ENCODE measurements at places on chromosomes 12 and 14.
A peak's percentile ranks its signal among the peaks of the same experiment; 100 is the strongest.

DNA sequence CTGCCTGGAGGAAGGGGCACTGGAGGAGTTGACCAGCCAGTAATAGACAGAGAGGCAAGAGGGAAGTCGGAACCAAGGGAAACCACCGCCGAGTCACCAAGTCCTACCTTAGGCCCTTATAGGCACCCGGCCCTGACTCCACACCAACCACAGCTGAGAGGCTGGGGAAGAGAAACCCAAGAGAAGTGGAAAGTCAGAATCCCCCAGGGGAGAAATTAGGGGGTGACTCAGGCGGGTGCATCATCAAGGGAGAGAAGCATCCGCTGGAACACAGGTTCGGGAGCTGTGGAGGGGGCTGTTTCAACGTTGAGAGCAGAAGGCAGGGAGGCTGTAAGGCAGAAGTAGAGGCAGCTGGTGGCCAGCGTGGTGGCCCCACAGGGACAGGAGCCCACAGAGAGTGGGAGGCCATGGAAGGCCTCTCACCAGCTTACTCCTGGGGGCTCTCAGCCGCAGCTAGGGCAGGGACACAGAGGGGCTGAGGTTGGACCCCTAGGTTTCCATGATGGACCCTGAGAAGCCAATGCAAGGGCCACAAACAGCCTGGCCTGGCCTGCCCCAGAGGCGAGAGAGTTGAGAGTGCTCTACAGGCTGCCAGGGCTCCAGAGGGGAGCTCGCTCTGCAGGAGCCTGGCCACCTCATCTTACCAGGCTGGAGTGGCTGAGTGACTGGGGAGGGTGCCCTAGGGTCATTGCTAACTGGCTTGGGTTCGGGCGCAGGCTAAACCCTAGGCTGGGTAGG lies 1.4 kb upstream of the TRMT61A start:
- DNase-seq, result peak; percentile 34

GRCh38 chr14:42480255-42480654 lies 873.6 kb downstream of the LRFN5 start:
- no peak for DNase-seq

DNA sequence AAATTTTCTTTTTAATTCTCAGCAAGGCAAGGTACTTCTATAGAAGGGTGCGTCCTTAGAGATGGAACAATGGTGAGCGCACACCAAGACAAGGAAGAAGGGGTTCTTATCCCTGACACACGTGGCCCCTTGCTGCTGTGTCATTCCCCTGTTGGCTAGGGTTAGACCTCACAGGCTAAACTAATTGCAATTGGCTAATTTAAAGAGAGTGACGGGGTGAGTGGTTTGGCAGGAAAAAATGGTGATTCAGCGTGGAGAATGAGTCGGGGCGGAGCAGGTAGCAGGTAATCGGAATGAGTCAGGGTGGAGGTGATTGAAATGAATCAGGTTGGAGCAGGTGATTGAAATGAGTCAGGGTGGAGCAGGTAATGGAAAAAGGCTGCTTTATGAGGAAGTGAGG lies 36.3 kb upstream of the HECTD1 start:
- no peak for DNase-seq

- no peak for DNase-seq
Observed at GRCh38 chr14:33232031-33232430, 293.4 kb downstream of the NPAS3 start.

DNA sequence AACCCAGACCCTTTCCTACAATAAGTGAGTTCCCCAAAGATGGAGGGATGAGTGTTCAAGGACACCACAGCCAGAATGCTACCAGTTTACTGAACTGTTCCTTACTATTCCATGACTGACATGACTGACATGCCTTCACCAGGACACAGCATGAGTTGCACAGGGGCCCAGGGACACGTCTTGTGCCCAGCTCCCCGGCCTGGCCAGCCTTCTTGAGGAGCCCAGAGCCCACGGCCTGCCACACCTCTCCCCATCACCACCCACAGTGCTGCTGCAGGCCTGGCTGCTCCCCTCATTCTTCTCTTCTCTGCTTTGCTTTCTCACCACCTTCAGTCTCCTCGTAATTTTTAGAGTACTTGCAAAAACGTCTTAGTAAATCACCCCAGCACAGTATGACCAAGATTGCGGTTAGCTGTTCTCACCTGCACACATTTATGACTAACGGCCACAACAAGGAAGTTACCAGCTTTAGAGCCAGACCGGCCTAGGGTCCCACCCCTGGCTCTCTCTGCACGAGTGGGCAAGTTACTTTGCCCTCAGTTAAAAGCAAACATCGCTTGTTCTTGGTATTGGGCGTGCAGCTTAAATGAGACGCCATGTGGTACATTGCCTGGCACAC lies 18.5 kb downstream of the PPP2R5E start:
- DNase-seq, result no peak

GRCh38 chr12:124410354-124411175 lies 115.7 kb downstream of the RFLNA start:
- DNase-seq, result no peak

GRCh38 chr14:88793259-88793625 lies 489 bp upstream of the EML5 start:
- no peak for DNase-seq

GRCh38 chr14:50830044-50830931 lies 674 bp downstream of the NIN start:
- DNase-seq, result no peak

DNA sequence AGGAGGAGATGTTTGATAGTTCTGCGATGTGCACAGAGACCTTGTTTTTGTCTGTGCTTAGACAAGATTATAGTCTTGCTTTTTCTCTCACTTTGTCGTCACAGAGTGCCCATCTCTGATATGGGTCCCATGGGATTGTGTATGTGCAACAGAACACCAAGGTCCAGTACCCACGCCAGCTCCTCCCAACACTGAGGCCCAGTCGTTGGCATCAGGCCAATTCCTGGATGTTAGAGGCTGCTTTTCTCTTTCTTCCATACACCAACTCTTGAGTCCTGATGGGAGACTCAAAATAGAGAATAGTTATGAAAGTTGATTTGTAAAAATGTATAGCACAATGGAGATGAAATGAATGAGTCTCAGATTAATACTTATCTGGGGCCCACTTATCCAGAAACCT lies 22.7 kb upstream of the PRMT8 start:
- DNase-seq, result no peak

GRCh38 chr12:30485230-30485890 lies 210.3 kb downstream of the IPO8 start:
- DNase-seq, result no peak

- no peak for DNase-seq
Observed at GRCh38 chr12:29711381-29711780, 72.4 kb downstream of the TMTC1 start.

- DNase-seq, result no peak
Observed at GRCh38 chr12:6866920-6867412, 365 bp upstream of the TPI1 start.

GRCh38 chr14:22002860-22003284 lies 329.3 kb upstream of the OR4E1 start:
- DNase-seq, result no peak

DNA sequence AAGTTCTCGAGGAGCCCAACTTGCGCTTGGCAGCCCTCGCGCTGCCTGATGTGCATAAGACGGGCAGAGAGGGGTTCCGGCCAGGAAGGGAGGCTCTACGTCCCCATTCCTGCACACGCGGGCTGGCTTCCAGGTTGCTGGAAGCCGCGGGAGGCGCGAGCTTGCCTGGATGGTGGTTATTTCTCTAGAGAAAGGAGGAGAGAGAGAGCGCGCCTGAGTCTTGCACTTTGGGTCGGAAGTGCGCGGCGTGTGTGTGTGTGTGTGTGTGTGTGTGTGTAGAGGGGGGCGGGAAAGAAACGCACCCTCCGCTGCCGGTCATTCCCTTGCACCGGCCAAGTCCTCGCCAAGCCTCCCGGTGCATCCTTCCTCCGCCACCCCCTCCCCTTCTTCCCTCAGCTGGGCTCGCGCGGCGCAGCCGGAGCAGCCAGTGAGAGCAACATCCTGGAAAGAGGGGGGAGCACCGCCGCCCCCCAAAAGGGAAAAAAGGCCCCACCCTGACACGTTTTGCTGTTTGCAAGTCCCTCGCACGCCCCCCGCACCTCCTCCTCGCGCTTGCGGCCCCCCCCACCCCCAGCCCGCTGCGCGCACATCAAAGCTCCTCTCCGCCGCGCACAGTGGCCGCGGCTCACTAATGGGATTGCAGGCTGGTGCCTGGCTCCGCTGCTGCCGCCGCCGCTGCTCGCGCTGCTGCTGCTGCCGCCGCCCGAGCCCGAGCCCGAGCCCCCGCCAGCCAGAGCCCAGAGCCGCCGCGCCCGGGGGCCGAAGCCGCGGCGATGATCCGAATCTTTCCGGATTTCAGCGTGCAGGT lies 4.4 kb upstream of the NPAS3 start:
- DNase-seq, result no peak

DNA sequence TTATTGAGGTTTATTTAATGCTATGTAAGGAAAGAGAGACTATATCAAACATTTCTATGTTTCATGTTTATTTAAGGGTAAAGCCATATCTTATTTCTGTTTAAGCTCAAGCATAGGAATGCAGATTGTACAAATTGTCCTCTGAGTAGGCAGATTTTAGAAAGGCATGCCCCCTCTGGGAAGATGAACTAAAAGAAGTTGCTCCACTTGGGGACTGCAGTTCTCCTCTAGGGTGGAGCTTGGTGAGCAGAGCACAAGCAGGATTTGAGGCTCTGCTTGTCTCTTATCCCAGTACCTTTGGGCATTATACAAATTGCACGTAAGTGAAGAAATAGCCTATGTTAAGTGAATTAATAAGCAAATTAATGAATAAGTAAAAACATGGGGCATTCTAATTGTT lies 96.2 kb upstream of the PDE3A start:
- no peak for DNase-seq

DNA sequence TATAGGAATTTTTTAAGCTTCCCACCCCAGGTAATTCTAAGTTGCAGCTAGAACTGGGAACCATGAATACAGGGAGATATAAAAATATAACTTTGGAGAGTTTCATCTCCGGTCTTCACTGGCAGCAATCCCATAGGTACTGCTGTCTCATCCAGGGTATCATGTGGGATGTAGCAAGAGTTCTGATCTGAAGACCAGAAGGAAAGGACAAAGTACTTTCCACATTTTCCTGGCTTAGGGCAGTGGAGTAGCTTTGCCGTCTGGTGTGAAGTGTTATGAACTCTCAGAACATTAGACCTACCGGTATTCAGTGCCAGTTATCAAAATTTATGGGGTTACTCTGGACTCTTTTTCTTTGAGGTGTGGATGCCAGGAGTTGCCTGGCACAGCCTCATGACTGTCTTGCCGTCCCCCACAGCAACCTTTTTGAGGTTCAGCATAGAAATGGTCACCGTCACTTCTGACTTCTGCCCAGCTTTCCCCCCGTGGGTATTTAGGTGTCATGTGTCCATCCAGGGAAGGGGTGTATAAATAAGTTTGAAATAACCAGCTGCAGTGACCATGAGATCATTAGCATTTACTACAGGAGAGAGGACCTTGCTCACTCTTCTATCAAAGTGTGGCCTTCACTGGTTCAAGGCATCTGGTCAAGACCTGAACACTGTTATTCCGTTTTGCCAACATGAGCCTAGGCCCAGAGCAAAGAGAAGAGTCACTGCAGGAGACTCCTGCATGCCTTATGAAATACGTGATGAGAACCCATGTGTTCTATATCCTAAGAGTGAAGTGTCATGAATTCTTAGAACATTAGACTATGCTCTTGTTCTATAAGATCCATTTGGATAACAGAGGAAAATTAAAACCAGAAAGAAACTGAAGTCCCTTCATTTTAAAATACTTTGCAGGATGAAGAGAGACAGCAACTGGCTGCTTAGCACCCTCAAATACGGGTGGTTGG lies 22.2 kb downstream of the TMEM233 start:
- DNase-seq, result no peak

- peak; percentile 63 for DNase-seq
Observed at GRCh38 chr14:59354666-59355065, 110.5 kb downstream of the GPR135 start.

GRCh38 chr12:31494455-31494854 lies 96.5 kb downstream of the DENND5B start:
- no peak for DNase-seq

- DNase-seq, result no peak
Observed at GRCh38 chr12:15527201-15528080, 205.1 kb downstream of the PTPRO start.

DNA sequence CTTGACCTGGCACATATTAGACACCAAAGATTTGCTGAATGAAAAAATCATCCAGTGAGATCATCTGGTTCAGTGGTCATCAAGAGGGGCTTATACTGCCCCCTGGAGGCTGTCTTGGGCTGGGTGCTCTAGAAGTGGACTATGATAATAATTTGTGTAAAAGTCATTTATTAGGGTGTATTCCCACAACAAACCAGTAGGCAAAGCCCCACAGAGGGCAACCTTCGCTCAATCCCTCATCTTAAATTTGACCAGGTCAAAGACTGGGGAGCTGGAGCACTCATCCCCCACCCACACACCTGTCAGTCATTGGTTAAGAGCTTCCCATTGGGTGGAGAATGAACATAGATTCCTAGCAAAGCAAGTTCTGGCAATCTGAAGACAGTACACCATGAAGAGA lies 20.0 kb upstream of the FICD start:
- DNase-seq, result no peak

DNA sequence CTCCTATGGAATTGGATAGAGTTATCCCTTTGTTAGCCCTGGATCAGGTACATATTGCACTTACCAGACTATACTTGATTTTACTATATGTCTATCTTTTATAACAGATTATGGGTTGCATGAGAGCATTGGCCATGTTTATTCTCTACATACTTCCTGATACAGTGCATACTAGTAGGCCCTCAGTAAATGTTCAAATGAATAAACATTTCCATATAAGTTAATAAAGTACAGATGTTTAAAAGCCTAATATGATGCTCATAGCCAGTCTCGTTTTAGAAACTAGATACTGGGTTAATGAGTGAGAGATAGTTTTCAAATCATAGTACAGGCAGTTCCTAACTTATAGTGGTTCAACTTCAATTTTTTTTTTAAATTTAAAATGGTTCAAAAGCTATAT lies 39.5 kb upstream of the TOMM20L start:
- peak; percentile 1 for DNase-seq

- peak; percentile 21 for DNase-seq
Observed at GRCh38 chr12:25497021-25497420, 56.1 kb downstream of the LMNTD1 start.

GRCh38 chr14:38238332-38238731 lies 17.6 kb downstream of the CLEC14A start:
- peak; percentile 61 for DNase-seq

DNA sequence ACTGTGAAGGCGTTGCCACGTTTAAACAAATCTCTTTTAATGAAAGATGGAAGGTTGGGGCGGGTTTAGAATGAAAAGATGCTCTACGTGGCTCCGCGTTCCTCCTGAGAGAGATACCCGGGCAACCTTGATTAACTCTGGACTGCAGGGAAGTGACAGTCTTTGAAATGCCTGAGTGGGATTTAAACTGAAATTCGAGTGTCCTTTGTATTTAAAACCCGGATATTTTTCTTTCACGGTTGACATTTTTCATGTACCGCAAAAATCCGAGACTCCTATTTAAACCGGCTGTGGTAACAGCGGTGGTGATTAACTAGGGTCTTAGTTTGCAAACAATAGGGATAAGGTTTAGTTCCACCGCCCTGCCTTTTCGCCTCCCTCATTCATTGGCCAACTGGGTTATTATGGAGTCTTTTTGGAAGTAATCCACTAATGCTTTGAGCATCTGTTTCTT lies 707 bp downstream of the G2E3 start:
- peak; percentile 57 for DNase-seq
